ENCODE measurements at places on chromosomes 4 and X. TPM values are rescaled to one million over a fixed set of nuclear protein-coding genes. Genes with fewer than 3 reads are reported as not detected.

Gene MAGEB2
- total RNA-seq, result not detected

Gene GK
- 10.6 TPM for total RNA-seq

Gene ASMT
- 0.41 TPM for total RNA-seq

Gene XAGE2
- total RNA-seq, result not detected

Gene ARAF
- total RNA-seq, result 4.5 TPM

- DNase-seq, result no peak
Observed at GRCh38 chr4:76950956-76951671, 1.6 kb downstream of the SEPTIN11 start.

DNA sequence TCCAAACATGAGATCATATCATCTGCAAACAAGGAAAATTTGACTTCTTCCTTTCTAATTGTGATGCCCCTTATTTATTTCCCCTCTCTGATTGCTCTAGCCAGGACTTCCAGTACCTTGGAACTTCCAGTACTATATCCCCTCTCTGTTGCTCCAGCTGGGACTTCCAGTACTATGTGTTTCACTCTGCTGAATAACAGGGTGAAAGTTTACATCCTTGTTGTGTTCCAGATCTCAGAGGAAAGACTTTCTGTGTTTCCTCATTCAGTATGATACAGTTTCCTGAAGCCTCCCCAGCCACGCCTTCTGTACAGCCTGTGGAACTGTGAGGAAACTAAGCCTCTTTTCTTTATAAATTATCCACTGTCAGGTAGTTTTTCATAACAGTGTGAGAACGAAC, 381.3 kb upstream of the FAM47C start:
- no peak for DNase-seq

- no peak for DNase-seq
Observed at GRCh38 chr4:158873795-158874401, 105.1 kb downstream of the FNIP2 start.

DNA sequence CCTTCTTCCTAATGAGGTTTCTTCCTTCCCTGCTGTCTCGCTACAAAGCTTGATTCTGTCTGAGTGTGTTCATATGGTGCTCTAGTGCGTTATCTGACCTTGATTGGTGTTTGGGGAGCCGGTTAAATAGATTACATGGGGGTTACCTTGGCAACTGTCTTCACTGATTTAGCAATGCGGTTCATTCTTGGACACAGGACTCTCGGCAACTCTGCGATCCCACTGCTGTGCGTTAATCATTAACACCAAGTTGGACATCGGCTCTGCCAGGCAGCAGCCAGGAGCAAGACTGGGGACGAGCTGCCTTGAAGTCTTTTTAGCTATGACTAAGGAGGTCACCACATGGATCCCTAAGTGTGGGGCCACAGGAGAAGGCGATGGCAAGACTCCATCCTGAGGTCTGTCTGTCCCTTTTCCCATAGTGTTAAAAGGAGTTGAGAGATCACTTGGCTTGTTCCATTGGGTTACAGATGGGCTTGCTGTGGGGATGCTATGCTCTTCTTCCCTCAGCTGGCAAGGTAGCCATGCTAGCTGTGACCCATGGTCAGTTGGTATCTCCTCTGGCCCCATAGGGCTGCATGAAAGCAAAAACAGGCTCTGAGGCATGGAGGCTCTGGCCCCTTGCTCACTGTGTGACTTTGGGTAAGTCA, 93.4 kb upstream of the MAMLD1 start:
- no peak for DNase-seq

GRCh38 chr4:5217421-5217820, 166.1 kb downstream of the STK32B start:
- no peak for DNase-seq

DNA sequence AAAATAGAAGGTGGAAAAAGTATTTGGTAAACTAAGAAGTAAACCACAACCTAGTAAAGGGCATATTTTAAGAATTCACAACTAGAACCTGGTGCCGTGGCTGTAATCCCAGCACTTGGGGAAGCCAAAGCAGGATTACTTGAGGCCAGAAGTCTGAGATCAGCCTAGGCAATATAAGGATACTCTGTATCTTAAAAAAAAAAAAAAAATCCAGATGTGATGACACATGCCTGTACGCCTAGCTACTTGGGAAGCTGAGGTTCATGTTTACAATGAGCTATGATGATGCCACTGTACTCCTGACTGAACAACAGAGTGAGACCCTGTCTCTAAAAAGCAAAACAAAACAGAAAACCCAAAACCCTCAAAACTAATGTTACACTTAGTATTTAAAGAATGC, 294.9 kb upstream of the ZCCHC13 start:
- DNase-seq, result no peak

- no peak for DNase-seq
Observed at GRCh38 chr4:25783943-25784342, 78.8 kb downstream of the SEL1L3 start.

DNA sequence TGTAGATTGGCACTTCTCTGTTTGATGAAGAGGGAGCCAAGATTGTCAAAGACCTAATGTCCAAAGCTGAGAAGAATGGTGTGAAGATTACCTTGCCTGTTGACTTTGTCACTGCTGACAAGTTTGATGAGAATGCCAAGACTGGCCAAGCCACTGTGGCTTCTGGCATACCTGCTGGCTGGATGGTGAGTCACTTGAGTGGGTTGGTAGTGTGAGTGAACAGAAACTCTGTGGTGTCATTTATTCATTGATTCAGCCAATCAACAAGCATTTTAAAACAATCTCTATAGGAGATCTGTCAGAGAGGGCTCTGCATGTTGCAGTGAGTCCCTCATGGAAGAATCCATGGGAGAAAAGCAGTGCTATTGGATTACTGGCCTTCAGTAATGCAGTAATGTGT, 16.3 kb downstream of the TAF9B start:
- DNase-seq, result no peak

- DNase-seq, result no peak
Observed at GRCh38 chrX:149060921-149061320, 444.2 kb downstream of the IDS start.

GRCh38 chr4:80831383-80832361, 198.8 kb upstream of the BMP3 start:
- DNase-seq, result no peak

DNA sequence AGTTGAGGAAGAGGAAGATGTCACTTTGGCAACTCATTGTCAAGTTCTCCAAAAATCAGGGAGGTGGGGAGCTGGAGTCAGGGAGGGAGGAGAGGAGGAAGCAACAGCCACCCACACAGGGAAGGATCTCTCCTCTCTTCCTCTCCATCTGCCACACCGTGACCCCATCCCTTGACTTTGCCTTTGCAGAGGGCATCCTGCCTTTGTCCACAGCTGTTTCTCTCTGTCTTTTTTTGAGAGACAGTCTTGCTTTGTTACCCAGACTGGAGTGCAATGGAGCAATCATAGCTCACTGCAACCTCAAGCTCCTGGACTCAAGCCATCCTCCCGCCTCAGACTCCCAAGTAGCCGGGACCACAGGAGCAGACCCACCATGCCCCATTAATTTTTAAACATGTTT, 276.0 kb downstream of the SHOX start:
- DNase-seq, result no peak

DNA sequence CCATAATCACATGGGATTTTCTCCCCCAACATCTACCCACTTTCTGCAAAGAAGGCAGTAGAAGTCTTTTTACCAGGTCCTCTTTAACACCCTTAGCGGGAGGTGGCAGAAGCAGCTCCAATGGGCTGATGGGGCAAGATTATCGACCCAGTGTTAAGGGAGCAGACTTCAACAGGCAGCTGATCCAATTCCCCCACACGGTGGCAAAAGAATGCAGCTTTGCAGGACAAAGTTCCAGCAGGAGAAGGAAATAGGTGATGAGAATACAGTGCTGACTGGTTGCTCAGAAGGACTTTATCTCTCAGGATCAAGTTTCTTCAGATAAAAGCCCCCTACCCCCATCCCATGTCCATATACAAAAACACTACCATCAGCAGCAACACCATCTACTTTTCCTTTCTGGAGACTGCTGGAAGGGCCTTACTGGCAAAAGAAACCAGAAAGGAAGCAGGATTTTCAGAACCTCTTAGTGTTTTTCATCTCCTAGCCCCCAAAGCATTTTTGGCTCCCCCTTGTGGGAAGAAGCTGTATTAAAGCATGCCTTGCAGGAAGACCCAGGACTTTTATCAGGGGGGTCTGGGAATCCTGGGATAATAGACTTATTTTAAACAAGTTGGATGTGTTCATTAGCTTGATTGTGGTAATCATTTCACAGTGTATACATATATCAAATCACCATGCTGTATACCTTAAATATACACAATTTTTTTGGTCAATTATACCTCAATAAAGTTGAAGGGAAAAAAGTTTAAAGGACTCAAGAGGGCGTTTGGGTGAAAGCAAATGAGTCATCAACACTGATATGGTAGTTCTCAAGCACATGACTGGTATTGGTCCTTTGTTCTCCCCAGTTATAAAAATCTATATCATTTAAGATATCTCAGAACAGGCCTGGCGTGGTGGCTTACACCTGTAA, 146.4 kb downstream of the GPC3 start:
- DNase-seq, result peak; percentile 4

DNA sequence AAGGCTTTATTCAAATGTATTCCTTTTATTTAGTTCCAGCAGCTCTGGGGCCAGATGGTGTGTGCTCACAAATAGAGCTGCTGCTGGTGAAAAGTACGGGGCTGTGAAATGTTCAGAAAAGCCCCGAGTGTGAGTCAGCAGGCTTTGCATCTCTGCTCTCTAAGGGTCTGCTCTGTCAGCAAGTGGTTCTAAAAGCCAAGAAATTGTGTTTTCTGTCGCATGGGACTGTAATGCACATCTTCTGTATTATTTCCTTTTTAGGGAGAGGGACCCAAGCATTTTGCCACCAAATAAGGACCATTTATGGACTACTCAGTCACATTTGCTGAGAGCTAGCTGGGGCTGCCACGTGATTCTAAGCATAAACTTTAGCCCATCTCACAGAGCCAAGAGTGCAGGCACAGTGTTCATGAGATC, 82.9 kb upstream of the NHS start:
- DNase-seq, result no peak

GRCh38 chr4:188821500-188821899, 682.3 kb downstream of the TRIML1 start:
- DNase-seq, result no peak

- DNase-seq, result no peak
Observed at GRCh38 chr4:107988763-107989035, 990 bp upstream of the HADH start.
